ENCODE measurements at places on chromosomes 4 and X.

DNA sequence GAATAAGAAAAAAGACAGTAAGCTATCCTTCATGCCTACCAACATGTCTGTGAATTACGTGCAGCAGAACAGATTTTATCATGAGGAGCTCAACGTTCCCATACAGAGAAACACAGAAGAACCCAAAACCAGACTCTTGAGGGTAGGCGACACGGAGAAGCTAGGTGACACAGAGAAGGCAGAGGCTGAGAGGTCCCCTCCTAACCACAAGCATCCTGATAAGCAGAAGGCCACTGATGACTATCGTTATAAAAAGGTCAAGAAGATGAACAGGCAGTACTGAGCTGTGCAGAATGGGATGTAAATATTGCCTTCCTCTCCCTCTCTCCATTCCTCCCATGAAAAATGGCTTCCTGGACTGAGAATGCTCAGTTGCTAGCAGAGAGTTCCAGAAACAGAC is 350.2 kb upstream of the BOD1L1 start:
- no peak for DNase-seq

DNA sequence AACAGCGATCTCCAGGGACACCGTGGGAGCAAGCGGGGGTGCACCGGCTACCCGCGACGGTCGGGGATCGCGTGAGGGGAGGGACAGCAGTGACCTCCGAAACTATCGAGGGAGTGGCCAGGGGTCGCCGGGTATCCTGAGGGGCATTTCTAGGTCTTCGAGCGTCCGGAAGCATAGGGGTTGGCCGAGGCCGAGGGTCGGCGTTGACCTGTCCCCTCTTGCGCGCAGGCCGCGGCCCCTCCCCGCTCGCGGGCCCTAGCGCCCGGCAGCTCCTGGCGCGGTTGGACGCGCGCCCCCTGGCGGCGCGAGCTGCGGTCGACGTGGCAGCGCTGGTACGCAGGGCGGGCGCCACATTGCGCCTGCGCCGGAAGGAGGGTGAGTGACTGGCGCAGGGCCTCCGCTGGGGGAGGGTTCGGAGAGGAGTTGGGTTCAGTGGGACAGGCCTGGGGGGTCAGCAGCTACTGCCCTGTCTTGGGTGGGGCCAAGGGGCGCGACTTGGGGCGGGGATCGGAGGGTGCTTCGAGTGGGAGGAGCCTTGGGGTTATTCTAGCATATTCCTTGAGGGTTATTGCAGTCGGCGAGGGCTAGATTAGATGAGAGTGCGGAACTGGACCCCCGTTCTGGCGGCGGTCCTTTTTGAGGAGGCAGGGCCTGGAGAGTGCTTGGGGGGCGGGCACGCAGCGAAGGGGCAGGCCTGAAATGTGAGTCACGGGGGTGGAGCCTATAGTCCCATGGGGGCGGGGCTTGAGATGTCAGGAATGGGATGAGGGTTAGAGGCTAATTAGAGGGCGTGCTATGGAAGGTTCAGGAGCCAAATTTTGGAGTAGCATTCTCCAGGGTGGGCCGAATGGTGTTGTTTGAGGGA is 1.2 kb downstream of the MAGIX start:
- peak; percentile 65 for DNase-seq

GRCh38 chr4:124941267-124941666 is 228.7 kb upstream of the ANKRD50 start:
- no peak for DNase-seq

- DNase-seq: peak; percentile 71
These were observed 83.4 kb downstream of the MSN start for GRCh38 chrX:65750674-65751469.

DNA sequence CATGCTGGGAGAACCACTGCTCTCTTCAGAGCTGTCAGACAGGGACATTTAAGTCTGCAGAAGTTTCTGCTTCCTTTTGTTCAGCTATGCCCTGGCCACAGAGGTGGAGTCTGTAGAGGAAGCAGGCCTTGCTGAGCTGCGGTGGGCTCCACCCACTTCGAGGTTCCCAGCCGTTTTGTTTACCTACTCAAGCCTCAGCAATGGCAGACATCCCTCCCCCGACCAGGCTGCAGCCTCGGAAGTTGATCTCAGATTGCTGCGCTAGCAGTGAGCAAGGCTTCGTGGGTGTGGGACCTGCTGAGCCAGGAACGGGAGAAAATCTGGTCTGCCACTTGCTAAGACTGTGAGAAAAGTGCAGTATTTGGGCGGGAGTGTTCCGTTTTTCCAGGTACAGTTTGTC is 118.9 kb downstream of the SLC10A6 start:
- DNase-seq: no peak

DNA sequence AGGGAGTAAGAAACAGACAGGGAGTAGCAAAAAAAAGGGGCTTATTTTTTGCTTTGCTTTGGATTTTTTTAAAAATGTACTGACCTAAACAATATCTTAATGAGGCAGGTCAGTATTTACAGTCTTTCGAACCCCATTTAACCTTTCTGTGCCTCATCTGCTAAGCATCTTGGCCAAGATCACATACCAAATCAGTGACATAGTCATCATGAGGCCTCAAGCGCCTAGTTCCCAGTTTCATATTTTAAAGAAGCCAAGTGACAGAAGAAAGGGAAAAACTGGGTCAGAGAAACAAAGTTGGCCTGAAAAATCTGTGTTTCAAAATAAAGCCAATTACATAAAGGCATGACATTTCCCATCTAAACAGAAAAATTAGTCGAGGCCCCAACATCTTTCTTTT is 94.6 kb upstream of the WDR44 start:
- DNase-seq: no peak

DNA sequence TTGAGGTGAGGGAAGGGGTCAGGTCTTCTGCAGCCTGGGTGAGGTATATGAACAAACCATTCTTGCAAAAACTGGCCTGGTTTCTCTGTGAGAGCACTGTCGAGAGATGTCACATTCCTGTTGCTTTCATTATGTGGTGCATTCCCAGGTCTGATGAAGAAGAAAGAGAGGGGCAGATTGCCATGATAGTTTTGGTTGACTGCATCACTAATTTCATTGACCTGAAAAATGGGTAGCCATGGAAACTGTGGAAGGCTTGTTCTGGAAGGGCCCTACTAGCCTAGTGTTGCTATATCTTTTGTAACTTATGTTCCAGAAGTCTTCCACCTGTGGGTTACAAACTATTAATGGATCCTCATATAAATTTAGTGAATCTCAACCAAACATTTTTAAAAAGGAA is 32.9 kb upstream of the CYBB start:
- no peak for DNase-seq

- no peak for DNase-seq
These were observed 28.0 kb downstream of the NYX start for GRCh38 chrX:41475191-41475590.

DNA sequence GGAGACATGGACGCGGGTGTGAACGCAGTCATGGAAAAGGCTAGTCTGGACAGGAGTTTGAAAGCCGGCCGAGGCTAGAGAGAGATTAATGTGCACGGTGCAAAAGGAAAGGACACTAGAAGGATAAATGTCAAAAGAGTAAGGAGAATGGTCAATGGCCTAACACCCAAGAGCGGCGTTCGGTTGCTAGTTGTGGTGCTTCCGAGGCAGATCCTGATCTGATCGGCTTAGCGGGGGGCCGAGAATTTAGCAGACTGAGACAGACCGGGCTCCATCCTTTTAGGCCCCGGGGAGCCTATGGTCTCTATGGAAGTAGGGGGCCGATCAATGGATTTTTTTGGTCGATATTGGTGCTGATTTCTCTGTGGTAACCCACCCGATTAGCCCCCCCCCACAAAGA is 6.9 kb downstream of the GAGE10 start:
- no peak for DNase-seq

GRCh38 chr4:174631901-174632758 is 109.8 kb upstream of the HPGD start:
- no peak for DNase-seq

DNA sequence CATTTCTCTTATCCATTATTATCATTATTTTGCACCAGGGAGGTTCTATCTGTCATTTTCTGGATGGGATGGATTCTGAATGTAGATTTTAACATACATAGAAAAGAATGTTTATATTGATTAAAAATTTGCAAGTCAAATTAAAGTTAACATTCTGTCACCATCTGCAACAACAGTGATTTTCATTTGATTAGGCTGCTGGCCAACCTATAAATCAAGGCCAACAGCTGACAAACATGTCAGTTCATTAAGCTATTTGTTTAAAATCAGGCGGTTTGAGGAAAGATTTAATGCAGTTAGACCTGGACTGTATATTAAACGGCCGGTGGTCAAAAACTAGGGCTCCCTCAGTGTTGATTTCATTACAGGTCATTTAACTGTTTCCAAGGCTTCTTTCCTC is 109.5 kb upstream of the CBR4 start:
- no peak for DNase-seq

- no peak for DNase-seq
These were observed 753.7 kb upstream of the AMOT start for GRCh38 chrX:113594123-113594841.

GRCh38 chrX:38859602-38860001 is 58.3 kb downstream of the MID1IP1 start:
- DNase-seq: no peak

- DNase-seq: no peak
These were observed 33.9 kb upstream of the SLC9A7 start for GRCh38 chrX:46792810-46793188.

DNA sequence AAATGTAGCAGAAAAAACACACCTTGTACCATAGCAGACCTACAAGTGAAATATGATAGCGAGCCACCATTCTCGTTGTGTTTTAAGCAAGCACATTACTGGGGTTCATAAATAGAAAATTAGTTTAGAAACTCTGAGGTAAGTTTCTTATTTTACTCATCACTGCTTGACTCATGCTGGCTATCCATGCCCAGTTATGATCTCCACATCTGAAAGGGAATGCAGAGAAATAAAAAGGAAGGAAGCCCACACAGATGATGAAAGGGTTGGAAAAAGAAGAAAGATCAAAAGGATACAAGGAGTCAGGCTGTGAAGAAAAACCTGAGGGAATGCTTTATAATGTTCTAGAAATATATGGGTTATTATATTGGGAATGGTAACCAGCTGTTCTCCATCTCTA is 54.5 kb downstream of the CAMK2D start:
- no peak for DNase-seq

DNA sequence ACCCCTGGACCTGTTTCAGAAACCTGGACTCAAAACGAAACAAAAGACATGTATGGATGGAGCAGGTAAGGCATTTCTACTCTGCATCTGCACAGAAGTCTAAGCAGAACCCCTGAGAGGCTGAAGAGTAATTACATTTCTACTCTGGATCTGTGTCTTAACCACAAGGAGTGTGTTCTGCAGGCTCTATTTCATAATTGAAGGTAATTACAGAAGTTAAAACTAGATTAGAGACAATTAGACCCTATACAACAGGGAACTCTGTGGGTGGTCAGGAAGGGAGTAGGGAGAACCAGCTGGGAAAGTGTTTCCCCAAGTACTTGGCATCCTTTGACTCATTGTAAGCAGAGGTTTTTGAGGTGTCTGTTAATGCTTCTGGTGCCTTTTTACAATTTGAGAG is 69.8 kb downstream of the IGSF1 start:
- no peak for DNase-seq

DNA sequence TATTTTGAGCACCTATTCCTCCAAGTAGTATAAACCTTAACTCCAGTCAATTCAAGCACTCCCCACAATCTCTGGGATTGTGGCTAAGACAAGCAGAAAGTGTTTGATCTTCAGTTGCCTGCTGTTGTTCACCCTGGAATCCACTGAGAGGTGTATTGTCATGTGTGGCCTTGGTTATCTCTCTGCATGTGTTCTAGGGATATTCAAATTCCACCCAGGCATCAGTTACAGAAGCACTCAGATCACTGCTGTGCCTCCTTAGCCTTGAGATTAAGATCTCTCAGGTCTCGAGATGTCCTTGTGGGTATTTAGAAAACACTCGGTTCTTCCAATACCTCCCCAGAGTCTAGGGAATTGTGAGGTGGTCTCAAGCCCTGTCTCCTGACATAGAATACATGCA is 213.3 kb downstream of the SMARCA1 start:
- DNase-seq: no peak

DNA sequence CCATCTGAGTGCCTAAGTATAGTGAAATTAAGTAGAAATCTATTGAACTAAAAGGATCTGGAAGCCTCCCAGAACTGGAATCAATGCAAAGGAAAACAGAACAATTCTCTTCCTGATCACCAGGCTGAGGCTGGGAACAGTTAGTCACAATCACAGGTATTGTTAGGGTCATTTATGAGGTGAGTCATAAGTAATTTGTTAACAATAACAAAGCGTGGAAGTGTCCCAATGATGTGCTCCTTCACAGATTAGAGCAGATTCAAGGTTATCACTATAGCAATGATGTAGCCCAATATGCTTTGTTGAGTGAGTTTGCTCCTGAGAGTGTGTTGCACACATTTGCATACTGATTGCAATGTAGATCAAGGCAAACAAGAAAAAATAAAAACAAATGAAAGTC is 228.1 kb downstream of the ZNF674 start:
- DNase-seq: no peak

GRCh38 chr4:4764558-4764905 is 94.9 kb upstream of the MSX1 start:
- DNase-seq: no peak

- DNase-seq: no peak
These were observed 252.0 kb downstream of the FBXW7 start for GRCh38 chr4:152283801-152284470.

GRCh38 chr4:76666944-76667532 is 230.9 kb downstream of the SOWAHB start:
- no peak for DNase-seq

DNA sequence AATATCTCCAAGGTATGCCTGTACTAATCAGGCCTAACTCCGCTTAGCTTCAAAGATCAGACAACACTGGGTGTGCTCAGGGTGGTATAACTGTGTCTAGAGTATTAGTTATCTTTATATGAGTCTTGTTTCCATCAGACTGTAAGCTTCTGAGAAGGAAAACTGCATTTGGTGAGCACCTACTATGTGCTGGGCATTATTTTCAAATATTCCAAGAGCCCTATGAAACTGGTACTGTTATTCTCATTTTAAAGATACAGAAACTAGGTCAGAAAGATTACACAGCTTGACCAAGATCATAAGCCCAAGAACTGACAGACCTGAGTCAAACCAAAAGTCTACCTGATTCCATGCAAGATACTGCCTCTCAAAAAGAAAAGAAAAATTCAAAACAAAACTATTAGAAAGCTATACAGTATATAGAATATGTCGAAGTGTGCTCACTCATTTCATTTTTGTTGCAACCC is 44.4 kb downstream of the LRBA start:
- DNase-seq: no peak

- DNase-seq: no peak
These were observed 33.9 kb downstream of the PAK3 start for GRCh38 chrX:111129921-111130320.

GRCh38 chrX:123013141-123013540 is 170.9 kb upstream of the GRIA3 start:
- DNase-seq: no peak

DNA sequence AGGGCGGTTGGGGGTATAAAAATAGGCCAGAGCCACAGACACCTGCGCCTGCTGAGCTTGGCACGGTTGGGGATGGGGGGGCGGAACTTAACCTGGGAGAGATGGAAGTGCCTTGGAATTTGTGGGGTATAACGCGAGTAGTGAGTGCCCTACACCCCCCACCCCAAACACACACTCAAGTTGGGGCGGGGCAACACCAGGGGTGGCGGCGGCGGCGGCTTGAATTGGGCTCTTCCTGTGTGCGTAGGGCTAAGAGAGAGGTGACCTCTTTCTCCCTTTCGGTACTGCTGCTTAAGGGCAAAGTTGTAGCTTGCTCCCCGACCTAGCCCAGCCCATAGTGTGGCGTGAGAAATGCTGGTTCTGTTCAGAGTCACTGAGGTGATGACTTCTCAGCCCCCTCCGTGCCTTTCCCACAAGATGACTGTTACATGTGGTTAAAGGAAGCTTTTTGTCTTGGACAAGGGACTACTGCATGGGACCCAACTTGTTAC is 839 bp downstream of the STK26 start:
- peak; percentile 54 for DNase-seq
